Stimulated activated CD8-positive, alpha-beta memory T cell treated with anti-CD3 and anti-CD28 coated beads, Interleukin-4, amount 100 ng/mL, for 1 hour (primary cell): ENCODE measurements at places on chromosomes 16 and 17.

DNA sequence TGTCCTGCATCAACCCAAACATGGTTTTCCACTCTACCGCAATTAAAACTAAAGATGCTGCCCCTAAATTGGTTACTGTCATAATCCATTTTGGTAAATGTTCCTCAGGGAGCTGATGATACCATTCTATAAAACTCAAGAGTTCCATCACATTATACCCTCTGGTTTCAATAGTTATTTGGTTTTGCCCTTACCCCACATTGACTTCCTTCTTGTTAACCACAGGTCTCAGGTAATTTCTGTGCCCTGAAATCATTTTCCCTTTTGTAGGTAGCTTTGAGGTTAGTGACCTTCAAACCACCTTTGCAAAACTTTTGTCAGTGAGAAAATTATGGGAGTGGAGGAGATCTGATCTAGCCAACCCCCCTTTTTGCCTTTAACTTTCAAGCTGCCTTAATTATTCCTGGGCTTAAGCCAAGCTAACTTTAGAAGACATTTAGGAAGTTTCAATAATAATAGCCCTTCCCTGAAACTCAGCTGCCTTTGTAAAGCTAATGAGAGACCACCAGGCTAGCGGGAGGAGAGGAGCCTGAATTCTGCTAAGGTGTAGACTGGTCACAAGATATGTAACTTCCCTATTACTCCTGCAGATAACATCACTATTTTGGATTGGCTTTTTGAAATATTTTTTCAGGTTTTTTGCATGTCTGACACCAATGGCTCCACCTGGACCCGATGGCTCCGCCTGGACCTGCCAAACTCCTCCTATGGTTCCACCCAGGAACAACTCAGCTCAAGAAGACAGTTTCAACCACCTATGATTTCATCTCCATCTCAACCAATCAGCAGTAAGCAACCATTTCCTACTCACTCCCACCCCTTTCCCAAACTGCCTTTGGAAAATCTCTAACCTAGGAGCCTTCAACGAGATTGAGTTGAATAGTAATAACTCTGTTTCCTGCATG is 224.9 kb downstream of the HS3ST3B1 start:
- DNase-seq = no peak

- DNase-seq = no peak
Observed at GRCh38 chr17:80116921-80117380, 15.6 kb downstream of the GAA start.

DNA sequence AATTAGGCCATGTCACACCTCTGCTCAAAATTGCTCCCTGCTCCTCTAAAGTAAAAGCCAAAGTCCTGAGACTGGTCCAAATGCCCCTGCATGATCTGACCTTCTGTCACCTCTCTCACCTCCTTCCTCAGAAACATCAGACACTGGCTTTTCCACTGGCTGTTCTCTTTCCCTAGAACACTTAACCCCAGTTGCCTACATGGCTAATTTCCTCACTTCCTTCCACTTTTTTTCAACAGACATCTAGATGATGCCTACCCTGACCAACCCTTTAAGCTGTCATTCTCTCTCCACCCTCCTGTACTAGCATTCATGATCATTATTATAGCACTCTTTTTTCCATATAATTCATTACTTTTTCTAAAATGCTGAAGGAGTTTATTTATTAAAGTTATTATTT is 31.0 kb downstream of the CCT6B start:
- no peak for DNase-seq

- no peak for DNase-seq
Observed at GRCh38 chr16:1043881-1044451, 28.6 kb upstream of the SSTR5 start.

DNA sequence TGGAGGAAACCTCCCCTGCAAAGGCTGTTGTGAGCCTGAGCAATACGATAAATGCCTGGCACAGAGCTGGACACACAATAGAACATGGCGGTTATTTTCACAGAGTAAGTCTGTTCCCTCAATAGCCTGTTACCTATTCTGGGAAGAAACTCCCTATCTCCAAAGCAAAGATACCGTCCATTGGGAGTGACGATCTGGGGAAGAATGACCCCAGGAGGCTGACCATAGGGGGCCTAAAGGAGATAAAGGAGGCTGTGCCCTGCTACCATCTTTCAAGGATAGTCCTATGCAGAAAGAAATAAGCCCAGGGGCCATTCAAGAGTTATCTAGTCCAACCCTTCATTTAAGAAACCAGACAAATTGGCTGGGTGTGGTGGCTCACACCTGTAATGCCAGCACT is 4.1 kb upstream of the AXIN2 start:
- no peak for DNase-seq

DNA sequence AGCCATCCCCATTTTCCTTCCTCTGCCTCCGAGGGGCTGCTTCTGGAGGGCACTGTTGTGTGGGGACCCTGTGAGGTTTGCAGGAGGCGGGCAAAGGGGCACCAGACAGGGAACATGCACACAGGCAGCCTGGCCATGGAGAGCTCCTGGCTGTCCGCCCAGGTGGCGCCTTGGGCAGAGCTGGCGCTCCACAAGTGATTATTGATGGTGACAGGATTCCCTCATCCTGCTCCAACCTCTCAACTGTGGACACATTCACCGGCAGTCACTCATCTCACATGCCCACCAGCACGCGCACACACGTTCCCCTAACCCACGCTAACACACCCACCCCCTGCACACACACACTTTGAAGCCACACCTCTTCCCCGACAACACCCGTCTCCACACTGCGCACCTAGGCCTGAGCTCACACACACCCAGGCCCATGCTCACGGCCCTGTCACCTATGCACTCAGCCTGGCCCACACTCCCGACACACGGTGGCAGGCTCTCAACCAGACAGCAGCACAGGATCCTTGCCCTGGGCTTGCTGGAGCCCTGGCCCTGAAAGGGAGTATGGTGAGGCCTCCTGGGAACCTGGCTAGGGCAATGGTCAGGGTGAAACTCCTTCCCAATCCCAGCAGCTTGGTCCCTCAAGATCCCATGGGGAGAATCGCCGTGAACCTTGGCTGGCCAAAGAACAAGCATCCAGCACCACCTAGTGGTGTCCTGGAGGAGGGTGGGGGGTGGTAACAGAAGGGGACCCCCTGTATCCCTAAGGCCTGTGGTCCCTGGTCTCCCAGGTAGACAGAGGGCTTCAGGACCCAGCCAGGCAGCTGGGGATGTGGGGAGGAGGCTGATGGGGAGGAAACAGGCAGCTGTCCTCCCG is 3.6 kb downstream of the PNMT start:
- no peak for DNase-seq

DNA sequence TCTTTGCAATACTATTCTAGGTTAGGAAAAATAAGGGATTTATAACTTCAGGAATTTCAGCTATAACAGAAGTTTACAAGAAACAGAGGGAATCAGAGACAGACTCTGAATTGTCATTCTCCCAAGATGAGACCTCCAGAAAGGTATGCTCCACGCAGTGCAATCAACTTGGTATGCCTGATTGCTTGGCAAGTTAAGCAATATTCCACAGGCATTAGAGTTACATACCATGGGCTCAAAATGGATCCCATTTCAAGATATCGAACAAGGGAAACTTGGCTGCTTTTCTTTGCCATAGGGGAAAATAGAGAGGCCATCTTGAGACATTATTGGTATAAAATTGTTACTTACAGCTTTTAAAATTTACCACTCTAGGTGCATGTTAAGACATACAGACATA is 615.6 kb upstream of the SOX9 start:
- DNase-seq = no peak

GRCh38 chr16:83010776-83011720 is 384.3 kb downstream of the CDH13 start:
- DNase-seq = no peak

GRCh38 chr17:74852237-74853047 is 7.2 kb downstream of the GRIN2C start:
- no peak for DNase-seq

GRCh38 chr16:27189335-27189972 is 13.9 kb upstream of the KDM8 start:
- no peak for DNase-seq

GRCh38 chr17:79629548-79630049 is 18.7 kb upstream of the RBFOX3 start:
- no peak for DNase-seq

GRCh38 chr17:69725146-69725545 is 310.6 kb downstream of the MAP2K6 start:
- no peak for DNase-seq

GRCh38 chr17:65857718-65858117 is 296.3 kb upstream of the AXIN2 start:
- no peak for DNase-seq

- DNase-seq = no peak
Observed at GRCh38 chr17:58270476-58271215, 10.1 kb downstream of the MPO start.

DNA sequence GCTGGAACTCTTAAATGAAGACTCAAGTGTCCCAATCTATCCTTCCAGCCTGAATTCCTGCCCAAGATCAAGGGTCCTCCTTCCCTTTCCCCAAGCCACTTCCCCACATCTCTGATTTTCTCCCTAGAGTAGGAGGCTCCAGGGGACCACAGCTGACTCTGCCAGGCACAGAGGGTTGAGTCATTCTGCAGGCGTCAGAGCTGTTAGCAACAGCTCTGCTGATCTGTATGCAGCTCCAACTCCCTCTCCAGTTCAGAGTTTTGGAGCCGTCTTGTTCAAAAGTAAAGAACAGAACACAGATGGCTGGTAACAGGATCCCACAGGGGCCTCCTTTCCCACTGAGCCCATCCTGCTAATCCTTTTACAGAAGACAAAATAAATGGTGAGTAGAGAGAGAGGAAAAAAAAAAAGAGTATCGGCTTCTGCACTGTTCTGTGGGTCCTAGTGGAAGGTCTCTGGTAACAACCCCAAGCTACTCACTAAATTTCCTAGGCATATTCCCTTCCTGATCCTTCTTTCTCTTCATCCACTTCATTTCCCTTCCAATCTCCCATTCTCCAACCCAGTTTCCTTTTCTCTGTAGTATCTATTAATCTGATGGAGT is 13.4 kb upstream of the TAOK1 start:
- DNase-seq = no peak

DNA sequence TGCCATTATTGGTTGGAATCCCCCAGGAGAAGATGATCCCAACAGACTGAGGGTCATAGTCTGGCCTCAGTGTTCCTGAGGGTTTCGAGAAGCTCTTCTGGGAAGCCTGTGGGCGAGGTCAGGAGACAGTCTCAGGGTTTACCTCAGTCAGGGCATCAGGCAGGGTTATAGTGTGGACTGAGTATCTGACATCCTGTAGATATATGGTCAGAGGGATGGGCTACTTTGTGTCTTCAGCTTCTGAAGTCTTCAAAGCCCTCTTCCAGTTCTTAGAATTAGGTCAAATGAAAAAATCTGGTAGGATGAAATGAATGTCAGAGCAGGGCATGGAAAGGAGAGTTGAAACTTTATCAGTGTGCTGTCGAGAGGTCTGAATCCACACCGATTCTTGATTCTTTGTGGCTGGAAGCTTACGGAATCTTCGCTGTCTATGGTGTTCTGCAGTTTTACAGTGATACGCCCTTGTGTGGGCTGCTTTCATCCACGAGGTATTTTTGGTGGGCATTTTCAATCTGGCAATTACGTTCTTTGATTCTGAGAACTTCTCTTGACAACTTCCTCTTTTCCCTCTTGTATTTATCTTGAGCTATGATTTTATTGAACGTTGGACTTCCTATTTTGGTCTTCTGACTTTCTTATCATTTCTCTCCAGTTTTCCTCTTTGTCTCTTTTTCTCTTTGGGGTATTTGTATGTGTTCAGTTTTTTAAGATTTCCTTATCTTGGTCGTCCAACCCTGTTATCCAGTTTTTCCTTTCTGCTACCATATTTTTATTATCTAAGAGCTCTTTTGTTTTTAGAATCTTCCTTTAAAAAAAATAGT is 30.4 kb downstream of the BPTF start:
- no peak for DNase-seq

DNA sequence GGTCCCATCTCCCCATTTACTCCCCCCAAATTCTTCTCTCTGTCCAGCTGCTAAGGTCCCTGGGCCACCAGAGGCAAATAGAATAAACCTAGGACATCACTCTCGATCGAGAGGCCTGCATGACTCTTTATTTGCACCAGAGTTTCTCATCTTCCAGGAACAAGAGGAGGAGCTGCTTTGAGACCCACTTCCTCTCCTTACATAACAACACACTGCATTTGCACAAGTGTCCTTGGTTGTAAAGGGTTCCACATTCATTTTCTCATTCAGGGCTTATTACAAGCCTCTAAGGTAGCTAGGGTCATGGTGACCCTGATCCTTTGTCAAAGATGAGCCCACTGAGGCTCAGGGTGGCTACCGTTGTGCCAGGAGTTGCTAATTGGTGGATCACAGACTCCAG is 38.1 kb upstream of the RHOT1 start:
- DNase-seq = no peak

DNA sequence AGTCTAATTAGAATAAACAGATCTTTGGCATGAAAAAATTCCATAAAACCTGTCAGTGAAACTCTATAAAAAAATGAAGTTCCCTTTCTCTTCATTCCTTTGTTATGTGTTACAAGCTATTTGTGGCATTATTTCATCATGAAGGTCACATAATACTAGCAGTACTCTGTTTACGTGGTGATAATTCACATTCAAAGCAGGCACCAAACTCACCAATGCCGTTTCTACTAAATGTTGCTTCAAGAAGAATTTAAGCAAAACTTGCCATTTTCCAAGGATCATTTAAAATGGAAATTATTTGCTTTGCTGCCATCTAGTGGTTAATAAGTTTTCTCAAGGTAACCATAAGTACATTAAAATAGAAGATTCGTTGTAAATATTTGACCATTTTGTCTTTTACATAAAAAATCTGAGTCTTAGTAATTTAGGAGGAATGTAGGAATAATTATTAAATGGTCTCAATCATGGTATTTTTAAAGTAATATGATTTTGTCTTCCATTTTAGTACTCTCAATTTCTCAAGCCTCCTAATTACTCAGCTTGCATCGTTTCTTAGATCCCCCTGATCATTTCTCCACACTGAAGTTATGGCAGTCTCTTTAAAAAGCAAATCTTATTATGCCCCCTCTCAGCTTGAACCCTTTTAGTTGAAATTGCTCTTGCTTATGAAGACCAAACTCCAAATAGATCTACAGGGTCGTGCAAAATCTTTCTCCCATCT is 80.8 kb downstream of the OMG start:
- DNase-seq = no peak

- no peak for DNase-seq
Observed at GRCh38 chr17:51097708-51098446, 22.8 kb downstream of the SPAG9 start.

DNA sequence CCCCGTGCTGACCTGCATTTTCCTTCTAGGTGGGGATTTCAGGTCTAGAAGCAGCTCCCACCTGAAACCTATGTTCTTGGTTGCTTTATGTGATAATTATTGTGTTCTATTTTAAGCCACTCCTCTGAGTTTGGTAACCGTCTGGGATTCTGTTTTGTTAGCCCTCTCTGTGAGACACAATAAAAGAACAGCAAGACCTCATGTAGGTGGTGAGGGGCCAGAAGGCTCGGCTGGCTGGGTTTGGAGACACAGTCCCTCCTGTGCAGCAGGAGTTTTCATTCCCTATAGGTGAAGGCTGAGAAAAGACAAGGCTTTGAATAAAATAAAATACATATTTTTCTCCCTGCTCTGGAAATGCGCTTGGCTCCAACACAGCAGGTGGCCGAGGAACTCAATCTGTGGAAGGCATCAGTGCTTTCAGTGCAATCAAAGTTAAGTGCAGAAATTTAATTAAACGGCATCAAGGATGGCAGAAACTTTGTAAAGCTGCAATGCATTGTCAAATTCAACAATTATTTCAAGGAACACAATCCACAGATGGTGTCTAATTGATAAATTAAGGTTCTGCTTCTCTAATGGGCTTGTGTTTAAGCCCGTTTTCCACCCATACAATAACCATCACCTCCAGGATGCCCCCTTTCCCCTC is 107.8 kb downstream of the MSI2 start:
- DNase-seq = no peak
